Bone marrow (tissue), 2 donors: ENCODE measurements at places on chromosomes 1 and 21.

GRCh38 chr1:179031855-179032513 is 6.3 kb downstream of the FAM20B start:
- no peak for DNase-seq

DNA sequence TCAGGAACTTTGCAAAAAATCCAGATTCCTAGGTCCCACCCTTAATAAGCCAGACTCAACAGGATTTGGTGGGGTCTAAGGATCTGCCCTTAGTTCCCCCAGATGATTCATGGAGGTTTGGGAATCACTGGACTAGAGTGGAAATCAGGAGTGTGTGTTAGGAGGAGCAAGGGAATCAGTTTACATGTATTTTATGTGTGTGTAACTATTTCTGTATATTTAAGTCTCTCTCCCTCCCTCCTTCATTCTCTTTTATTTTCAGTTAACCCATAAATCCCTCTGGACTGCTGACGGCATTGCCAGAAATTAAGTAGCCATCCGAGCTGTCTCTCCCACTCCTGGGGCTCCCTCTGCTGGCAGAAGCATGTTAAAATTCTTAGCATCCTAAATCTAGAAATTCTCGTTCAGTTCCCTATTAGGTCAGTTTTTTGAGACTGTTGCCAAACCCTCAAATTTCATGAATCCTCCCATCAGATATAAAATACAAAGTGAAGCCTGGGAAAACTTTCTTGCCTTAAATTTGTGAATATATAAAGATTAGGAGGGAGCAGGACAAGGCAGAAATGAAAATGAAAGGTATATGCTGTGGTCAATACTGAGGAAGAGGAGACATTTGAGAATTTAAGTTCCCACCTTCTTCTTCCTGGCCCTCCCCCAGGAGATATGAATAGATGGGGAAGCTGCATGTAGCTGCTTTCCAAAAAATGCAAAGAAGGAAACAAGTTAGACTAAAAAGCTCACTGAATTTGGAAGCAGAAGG is 11.7 kb upstream of the HSD11B1 start:
- DNase-seq = peak; percentile 17

DNA sequence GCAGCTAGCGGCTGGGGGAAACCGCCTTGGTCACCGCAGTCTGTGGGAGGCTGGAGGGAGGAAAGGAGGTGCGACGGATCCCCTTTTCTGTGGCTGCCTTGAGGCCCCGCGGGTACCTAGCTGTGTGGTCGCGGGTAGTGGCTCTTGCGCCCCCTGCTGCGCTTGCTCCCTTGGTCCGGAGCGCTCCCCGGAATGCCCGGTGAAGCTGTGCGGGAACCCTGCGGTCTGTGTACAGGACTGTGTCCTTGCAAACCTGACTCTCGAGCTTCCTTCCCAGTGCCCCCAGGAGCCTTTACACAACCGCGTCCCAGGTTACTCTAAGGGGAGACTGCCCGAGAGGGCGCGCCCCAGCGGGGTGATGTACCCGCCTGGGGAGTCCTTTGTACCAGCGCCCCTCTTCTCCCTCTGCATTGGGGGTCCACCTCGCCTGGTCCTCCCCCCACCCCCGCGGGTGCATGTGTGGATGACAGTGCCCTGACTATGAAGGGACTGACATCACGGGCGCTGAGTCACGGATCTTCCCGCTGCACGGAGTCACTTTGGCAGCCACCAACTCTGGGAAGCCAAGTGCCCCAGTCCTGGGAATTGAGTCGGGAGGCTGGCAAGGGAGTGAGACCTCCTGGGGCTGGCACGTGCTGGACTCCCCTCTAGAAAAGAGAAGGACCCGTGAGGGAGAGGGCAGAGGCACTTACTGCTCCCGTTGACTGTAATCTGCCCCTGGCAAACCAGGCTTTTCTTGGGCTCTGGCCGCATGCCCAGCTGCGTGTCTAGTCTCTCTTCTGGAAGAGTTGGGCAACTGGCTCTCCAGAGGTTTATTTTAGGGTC is 816 bp downstream of the IL6R start:
- peak; percentile 17 for DNase-seq

DNA sequence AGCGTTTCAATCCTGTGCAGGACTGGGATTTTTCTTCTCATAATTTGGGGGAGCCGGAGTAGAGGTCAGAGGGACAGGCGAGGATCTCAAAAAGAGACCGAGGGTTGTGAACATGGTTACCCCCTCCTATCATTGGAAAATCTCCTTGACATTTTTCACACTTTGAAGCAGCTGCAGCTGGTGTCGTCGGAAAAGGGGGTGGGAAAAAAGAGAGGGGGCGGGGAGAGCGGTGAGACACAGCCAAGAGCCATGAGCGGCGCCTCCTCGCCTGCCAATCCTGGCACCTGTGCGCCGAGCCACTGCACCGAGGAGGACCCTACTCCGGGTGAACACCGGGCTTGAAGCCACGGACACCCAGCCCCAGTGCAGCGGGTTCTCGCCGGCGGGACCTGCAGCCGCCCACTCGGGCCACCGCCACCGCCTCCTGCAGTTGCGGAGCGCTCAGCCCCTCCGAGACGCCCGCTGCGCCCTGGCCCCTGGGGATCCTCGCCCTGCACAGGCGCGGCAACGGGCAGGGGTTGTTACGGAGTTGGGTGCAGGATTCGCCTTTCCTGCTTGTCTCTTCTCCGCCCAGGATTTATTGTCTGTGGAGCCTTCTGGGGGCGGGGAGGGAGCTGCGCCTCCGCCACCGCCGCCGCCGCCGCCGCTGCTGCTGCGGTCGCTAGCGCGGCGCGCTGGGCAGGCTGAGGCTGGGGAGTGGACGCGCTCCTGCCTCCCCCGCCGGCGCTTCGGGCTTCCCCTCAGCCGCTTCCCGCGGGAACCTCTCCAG is at the start of gene LRRC7:
TSS of gene LRRC7 (plus strand) at position 271 of the 769 bp plus-strand sequence. CDS start 718 bp downstream, outside the sequence.
- DNase-seq = no peak

DNA sequence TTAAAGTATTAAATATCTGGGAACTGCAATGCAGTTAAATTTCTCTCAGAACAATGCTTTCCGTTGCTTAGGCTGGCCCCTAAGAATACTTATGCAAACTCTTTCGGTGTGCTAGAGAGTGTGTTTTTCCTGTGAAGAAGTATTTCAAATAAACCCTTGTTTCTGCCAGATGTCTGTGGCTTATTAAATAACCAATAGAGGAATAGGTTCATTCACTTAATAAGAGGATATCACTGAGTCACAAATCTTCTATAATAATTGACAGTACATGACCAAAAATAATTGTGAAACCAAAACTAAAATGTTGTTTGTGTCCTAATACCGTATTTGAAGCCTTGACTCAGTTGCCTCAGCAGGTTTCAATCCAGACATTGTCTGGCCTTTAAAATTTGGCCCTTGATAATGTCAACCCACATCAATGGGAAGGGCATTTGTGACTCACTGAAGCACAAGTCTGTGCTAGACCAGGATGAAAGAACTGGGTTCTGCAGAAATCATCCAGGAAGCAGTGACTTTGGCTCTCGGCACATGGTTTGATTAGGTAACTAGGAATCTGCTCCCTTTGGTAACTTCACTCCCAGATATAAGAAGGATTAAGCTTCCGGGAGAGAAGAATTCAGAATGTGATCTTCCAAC is 104.2 kb upstream of the BARHL2 start:
- no peak for DNase-seq

DNA sequence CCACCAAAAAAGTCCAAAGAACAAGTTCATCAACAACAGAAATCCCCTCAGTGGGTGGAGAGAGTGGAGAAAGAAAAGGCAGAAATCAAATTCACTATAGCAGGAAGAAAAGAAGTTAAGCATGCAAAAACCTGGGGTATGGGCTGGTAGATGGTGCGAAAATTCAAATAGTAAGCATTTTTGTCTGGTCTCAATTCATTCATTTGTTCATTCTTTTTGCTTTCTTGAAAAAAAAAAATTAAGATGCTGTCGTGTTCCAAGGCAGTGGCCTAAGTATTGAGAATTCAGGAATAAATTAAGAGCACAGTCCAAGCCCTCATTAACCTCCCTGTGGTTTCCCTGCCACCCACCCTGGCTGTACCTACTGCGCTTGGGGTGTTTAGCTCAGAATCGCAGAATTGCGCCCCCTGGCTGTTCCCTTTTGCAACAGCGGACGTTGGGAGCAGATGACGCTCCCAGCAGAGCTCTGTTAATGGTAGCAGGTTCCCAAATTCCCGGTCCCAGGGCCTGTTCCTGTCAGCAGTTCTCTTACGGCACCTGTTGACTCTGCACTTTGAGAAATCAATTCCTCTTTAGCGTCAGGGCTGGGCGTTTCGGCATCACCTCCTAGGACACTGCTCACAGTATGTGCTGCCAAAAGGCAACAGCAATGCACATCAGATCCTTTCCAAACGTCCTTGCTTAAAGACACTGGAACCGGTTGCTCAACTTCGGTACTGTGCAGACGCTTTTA is 34.0 kb upstream of the SSX2IP start:
- no peak for DNase-seq

GRCh38 chr1:171484760-171485374 is 463 bp upstream of the PRRC2C start:
- DNase-seq = peak; percentile 91

DNA sequence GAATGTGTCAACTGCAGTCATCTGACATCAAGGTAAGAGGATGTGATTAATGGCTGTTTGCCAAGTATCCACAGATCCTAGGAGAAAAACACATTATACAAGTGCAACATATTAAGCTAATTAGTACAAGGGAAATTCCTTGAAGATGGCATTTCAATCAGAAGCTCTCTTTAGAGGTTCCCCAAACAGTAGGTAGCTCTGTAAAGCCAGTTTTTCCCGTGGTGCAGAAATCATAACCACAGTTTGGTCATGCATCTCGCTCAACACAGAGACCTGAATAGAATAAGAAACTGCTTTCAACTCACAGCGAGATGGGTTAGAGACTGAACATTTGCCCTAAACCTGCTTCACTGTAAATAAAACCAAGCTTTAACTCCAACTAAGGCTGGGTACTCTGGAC is 230.5 kb upstream of the CAMK1G start:
- no peak for DNase-seq

GRCh38 chr1:41773842-41774241 is 144.9 kb downstream of the HIVEP3 start:
- no peak for DNase-seq

DNA sequence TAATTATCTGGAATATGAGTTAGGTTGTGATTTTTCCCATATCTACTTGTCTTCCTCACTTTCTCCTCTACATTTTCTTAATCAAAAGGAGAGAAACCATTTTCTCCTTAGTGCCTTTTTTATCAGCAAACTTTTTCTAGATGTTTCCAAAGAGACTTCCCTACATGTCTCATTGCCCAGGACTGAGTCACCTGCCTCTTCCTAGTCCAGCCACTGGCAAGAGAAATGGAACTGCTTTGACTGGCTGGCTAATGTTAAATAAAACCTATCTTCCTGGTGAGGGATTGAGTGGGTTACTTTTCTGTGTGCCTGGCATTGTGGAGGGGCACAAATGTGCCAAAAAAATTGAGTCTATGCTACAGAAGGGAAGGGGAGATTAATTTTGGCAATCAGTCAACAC is 52.1 kb upstream of the CD5L start:
- DNase-seq = no peak

DNA sequence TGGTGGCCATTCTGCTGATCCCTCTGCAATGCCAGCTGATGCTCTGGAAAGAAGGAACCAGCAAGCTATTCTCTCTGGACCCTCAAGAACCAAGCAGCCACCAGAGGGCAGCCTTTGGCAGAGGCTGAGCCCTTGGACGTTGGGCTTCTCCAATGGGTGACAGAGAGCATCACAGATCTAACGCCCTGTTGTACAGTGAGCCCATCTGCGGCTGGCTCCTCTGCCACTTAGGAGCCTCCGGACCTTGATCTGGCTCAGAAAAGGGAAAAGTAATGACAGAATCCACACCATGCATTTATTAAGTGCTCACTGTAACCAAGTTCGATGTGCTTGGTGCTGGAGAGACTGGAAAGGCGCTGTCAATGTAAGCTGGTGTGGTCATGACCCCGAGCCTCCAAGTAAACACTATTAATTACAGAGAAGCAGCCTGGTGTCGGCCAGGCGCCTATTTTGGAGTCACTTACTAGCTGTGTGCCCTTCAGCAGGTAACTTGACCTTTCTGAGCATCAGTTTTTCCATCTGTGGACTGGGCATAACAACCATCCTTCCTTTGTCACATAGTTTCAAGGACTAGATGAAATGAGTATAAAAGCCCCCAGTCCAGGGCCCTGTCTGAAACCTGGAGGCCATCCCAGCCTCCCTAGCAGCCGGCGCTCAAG is 34.9 kb downstream of the ECE1 start:
- DNase-seq = peak; percentile 57

- DNase-seq = no peak
These were observed 10.3 kb downstream of the PIGM start for GRCh38 chr1:160021376-160022074.

GRCh38 chr21:43333298-43334062 is 93.5 kb downstream of the SIK1 start:
- no peak for DNase-seq

DNA sequence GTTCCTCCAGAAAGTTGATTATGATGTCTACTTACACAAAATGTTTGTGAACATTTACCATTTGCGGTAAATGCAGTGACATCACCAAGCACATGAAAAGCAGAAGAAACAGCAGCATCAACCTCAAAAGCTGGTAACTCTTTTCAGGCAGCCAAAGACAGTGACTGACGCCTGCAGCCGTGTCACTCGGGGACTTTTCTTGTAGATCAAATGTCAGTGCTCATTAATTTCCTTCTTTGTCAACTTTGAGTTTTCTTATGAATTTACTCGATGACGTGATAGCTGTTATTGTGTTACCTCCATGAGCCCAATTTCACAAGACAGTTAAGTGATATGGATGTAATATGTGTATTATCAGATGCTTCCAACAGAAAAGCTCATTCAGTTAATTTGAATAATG is 92.5 kb downstream of the RIPK4 start:
- DNase-seq = no peak

- no peak for DNase-seq
These were observed 31.3 kb downstream of the WNT4 start for GRCh38 chr1:22111620-22112019.

- DNase-seq = no peak
These were observed 151.2 kb downstream of the DMRTA2 start for GRCh38 chr1:50271968-50272578.

GRCh38 chr1:113981962-113982931 is 3.0 kb downstream of the OLFML3 start:
- no peak for DNase-seq

DNA sequence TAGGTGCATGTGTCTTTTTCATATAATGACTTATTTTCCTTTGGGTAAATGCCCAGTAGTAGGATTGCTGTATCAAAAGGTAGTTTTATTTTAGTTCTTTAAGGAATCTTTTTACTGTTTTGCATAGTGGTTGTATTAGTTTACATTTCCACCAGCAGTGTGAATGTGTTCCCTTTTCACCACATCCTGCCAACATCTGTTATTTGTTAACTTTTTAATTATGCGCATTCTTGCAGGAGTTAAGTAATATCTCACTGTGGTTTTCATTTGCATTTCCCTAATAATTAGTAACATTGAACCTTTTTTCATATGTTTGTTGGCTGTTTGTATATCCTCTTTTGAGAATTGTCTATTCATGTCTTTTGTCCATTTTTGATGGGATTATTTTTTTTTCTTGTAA is 1761.9 kb downstream of the PLA2G4A start:
- DNase-seq = no peak

- no peak for DNase-seq
These were observed 53.3 kb downstream of the SPEN start for GRCh38 chr1:15900662-15901279.

- DNase-seq = no peak
These were observed 134.9 kb downstream of the MATN1 start for GRCh38 chr1:30588311-30589073.

GRCh38 chr1:228768355-228769000 is 33.2 kb downstream of the RHOU start:
- DNase-seq = no peak

GRCh38 chr1:15354580-15354965 is 55.1 kb upstream of the EFHD2 start:
- DNase-seq = no peak

GRCh38 chr1:200274116-200274515 is 135.7 kb downstream of the ZNF281 start:
- no peak for DNase-seq

- no peak for DNase-seq
These were observed 71.8 kb downstream of the CLSTN1 start for GRCh38 chr1:9751971-9752370.
